ENCODE measurements at places on chromosomes 16 and 17.

DNA sequence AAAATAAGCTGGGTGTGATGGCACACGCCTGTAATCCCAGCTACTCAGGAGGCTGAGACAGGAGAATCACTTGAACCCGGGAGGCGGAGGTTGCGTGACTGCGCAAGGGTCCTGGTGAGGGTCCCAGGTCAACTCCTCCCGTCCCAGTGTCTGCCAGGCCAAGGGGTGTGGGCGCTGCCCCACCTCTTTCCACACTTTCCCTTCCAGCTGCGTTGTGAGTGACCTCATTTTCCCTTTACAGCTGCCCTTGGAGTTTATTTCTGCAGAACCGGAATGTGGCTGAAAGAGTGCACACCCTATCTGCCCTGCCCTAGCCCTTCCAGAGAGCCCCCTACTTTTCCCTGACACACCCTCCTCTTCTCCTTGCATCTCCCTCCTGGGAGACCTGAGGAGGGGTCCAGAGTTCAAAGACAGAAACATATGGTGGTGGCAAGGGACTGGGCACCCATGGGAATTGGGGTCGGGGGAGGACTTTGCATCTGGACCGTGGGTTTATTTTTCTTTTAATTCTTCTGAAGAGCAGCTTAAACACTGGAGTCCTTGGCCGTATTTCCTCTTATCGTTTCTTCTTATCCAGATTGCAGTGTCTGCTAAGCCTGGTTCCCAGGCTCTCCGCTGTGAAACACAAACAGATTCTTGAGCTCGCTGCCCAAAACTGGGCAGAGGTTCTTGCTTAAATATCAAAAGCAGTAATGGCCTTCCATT is 20.9 kb downstream of the MRC2 start:
- DNase-seq: peak; percentile 43

DNA sequence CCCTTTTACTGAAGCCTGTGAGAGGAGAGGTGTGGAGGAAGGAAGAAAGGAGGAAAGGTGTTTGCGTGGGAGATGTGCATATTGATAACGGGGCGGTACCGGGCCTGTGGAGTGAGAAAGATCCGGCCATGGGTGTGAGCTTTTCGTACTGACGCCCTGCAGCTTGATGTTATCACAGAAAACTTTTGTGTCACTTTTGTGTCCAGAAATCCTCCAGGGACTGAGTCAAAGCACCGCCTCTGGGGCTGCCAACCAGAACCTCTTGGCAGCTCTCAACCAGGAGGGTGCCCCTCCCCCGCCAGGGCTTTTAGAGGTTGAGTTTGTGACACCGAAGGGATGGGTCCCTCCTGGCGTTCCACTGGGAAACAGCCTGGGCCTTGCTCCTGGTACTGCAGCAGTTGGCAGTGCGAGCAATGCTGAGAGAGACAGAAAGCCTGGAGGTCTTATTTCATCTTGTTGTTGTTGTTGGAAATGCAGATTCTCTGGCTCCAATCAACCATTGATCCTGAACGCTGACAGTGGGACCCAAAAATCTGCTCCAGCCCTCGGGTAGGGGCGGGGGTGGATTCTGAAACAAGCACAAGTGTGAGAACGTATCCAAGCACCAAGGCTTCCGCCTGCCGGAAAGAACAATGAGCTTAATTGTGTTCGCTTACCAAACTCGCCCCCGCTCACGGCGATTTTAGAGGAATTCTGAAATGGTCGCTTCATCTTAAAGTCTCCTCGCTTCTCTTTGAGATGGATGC is 65.0 kb downstream of the CRISPLD2 start:
- no peak for DNase-seq

DNA sequence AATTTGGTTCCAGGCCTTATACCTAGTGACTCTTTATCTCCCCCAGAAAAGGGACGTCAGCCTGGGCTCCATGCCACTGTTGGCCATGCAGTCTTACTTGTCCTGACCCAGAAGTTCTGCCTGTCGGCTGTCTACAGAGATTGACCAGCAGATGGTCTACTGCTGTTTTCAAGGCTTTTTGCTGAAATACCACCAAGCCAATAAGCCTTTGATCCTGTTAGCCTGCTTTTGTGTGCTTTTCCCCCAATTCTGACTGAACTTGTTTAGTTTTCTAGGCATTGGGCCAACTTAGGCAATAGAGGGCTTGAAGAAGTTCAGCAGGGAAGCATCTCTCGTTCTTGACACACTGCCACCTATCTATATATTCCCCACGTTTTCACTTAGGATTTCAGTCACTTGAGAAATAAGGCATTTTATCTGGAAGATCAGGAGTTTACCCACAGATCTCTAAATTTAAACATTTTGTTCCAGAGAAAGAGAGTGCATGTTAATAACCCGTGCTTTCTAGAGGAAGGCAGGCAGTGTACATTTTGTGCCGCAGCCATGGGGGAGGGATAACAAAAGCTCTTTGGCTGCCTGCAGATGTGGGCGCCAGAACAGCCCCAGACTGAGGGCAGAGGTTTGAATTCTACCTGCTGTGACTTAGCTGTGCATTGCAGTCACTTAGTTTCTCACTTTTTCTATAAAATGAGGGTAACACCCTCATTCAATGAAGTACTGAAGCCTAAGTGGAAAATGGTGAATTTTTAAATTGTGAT is 12.3 kb upstream of the CARMIL2 start:
- DNase-seq: no peak

- no peak for DNase-seq
These were observed 6.0 kb upstream of the TBC1D3B start for GRCh38 chr17:36182176-36183000.

GRCh38 chr16:75860326-75861053 is 134.2 kb upstream of the CPHXL start:
- no peak for DNase-seq
